Karpas-422 (cell line): ENCODE measurements at places on chromosomes 5 and 9.

GRCh38 chr9:131605770-131606590 is 60.7 kb downstream of the PRRT1B start:
- no peak for DNase-seq

GRCh38 chr9:4192450-4192849 is 107.4 kb downstream of the GLIS3 start:
- no peak for DNase-seq

GRCh38 chr9:4496497-4496896 is 6.2 kb downstream of the SLC1A1 start:
- no peak for DNase-seq

DNA sequence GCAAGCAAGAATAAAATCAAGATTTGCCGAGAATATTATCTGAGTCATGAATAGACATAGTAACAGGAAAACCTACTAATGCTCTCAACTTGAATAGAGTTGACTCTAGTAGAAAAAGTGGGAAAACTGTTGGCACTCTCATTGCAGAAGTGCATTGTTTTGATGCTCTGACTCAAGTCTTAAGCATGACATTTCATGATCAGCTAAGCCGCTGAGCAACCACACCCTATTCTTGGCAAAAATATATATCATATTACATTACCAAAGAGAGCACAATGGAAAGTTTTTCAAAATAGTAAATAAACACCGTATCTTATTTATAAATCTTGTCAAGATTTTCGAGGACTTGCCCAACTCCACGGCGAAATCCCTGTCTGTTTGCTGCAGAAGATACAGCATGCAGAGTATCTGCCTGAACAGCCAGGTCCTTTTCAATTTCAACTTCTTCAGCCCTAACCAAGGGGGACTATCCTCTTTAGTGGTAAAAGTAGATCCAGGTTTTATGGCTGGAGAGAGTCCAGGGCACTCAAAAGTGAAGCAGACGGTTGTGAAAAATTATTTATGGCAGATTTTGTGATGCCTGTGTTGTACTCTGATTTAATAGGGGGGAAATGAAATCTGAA is 13.9 kb upstream of the ADAMTSL1 start:
- no peak for DNase-seq

- no peak for DNase-seq
These were observed 32.4 kb downstream of the WHRN start for GRCh38 chr9:114472765-114473446.

- DNase-seq, result no peak
These were observed 27.9 kb upstream of the MUSK start for GRCh38 chr9:110640736-110641135.

DNA sequence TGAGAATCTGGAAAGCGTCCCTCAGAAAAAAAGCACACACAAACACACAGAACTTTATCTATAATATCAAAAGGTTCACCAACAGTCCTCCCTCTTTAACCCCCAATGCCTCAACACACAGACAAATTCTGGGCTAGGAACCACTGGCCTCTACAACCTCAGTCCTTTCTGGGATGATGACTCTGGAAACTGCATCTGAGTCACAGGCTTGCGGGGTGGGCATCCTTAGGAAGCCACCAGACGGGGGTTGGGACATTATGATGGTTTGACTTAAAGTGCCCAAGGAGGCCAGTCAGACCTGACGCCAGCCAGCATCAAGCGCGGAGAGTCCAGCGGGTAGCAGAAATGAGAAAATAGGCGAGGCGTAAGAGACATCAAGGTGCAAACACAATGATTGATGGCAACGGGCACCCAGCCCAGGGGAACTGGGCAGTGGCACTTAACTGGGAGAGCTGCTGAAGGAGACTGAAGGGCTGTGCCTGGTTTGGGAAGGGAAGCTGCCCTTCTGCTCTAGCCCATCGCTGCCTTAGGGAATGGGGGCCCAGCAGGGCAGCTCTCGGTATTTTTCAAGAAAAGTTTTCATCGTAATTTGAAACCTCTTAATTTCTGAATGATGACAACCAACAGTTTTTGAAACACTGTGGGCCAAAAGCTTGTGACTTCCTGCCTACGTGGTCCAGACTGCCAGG is 20.7 kb downstream of the SPRY4 start:
- no peak for DNase-seq

DNA sequence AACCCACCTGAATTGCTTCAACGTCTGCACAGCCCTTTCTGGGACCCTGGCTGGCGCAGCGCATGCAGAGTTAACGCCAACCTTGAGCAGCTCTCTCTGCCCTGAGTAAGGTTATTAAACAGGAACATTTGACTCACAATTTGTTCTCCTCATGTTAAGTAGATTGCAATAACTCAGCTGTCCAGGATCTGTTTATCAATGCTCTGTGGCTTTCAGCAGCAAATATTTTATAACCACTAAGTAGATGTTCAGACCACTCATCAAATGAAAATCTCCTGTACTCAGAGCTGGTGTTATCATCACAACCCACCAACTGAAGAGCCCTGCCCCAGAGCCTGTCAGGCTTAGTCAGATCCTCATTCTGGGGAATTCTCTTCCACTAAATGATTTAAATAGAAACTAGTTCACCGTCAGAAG is 403.0 kb downstream of the ZNF608 start:
- no peak for DNase-seq

- no peak for DNase-seq
These were observed 581.4 kb downstream of the RAB3C start for GRCh38 chr5:59164041-59164830.

GRCh38 chr5:55416306-55416705 is 108.5 kb downstream of the MTREX start:
- DNase-seq, result no peak

- DNase-seq, result no peak
These were observed 175.9 kb upstream of the IZUMO3 start for GRCh38 chr9:24721621-24722020.

- no peak for DNase-seq
These were observed 287.2 kb downstream of the CAAP1 start for GRCh38 chr9:26605367-26605766.

- peak; percentile 82 for DNase-seq
These were observed 20.8 kb downstream of the DCANP1 start for GRCh38 chr5:135426102-135427082.
